M059J (cell line): ENCODE measurements at places on chromosomes 2 and 18.
A peak's percentile ranks its signal among the peaks of the same experiment; 100 is the strongest.

- DNase-seq: peak; percentile 65
These were observed 431.1 kb upstream of the ZEB2 start for GRCh38 chr2:144950899-144951560.

GRCh38 chr18:31684279-31685096 is at the start of gene B4GALT6:
Gene B4GALT6 (minus strand): TSS chr18:31684581. CDS start chr18:31684426, 155 bp downstream.
- no peak for DNase-seq

DNA sequence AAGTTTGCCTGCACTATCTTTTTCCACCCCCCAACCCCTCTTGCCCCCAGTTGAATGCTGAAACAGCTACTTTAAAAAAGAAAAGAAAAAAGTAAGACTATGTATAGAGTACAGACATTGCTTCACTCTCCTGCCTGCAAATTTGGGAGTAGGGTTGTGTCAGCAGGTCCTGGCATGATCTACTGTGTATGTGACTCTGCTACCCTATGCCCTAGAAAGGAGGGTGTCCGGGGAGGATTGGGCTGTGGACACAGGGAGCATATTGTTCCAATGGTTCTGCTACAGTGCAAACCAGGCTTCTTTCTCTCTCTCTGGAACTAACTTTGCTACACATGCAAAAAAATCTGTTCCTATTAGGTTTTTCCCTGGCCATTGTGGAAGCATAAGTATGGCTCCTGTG is 9.9 kb upstream of the ZEB2 start:
- no peak for DNase-seq

- DNase-seq: no peak
These were observed 5.0 kb downstream of the NT5DC4 start for GRCh38 chr2:112725545-112726457.

DNA sequence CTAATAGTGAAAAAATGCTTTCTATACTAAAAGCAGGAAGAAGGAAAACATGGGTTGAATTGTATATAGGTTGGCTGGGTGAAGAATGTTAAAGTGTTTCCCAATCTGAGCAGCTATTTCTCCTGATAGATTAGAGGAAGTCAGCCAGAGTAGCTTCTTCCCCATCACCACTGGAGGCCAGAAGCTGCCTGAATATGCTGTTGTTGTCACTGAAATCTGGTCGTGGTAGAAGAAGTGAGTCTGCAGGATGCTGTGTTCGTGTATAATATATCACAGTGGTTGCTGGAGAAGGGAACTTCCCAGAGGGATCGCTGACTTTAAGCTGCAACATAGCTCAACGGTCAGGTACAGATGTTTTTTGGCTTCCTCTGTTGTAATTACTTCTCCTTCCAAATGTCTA is 247.5 kb upstream of the LRATD1 start:
- DNase-seq: no peak

GRCh38 chr2:186064507-186064906 is 325.9 kb downstream of the FSIP2 start:
- no peak for DNase-seq

- DNase-seq: no peak
These were observed 94.7 kb upstream of the RPE start for GRCh38 chr2:209907746-209908145.

DNA sequence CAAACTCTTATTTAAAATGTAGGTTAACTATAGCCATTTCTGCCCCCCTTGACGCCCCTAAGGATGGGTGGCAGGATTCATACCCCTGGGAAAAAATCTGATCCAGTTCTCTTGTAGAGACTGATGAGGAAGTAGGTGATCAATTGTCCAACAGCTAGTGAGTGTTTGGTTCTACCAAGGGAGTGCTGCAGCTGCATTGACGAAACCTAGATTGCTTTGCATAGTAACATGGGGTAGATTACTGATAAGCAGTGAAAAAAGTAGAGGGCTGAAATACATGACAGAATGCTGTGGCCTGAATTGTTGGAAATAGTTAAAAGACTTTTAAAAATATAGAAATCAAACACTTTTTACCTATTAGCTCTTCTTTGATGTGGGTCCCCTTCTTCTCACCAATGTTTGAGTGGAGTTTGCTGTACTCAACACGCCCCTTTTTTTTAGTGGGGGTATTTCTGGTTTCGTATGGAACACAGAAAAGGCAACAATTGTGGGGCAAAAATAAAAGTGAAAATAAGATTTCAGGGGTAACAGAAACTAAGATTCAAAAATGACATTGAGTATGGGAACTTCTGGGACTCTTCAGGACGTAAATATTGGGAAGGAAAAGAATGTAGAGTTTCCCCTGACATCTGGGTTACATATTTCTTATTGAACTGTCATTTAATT is 66.2 kb downstream of the MAIP1 start:
- DNase-seq: no peak

DNA sequence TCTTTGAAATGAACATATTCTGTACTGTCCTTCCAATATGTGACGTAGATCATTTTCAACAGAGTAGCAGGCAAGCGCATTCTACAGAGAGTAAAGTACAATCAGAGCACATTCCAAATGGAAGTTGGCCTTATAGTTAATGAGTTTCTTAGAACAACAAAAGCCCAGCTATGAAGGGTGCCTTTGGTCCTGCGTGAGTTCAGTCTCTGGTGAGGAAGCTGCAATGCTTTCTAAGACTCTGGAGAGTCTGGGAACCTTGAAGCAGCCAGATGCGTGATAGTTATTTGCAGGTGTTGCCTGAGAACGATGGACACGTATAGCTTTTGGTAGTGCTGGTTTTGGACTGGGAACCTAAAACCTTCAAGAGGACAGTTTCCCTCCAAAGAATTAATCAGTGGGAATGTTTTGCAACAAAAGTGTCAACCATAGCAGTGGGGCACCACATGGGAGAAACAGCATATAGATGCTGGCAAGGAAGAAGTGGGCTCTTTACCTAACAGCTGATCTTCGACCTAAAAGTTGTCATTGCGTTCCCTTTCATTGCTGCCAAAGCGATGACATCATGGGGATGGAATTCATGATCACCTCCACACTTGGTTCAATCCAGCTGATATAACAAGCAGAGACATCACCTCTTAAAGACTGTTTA is 9.3 kb upstream of the SNORC start:
- DNase-seq: peak; percentile 32

GRCh38 chr2:157868993-157869392 is 7.1 kb downstream of the ACVR1 start:
- DNase-seq: peak; percentile 26

- no peak for DNase-seq
These were observed 66.5 kb downstream of the BOLA3 start for GRCh38 chr2:74081030-74081762.
